ENCODE measurements at places on chromosomes 3 and 15. TPM values are rescaled to one million over a fixed set of nuclear protein-coding genes. Genes with fewer than 3 reads are reported as not detected.

Gene NGLY1
- 23.6 TPM for total RNA-seq

GRCh38 chr15:60656481-60656880, 177.5 kb upstream of the ICE2 start:
- no peaks in the 10 kb centered on the region for H3K36me3 ChIP-seq
- H3K27me3 ChIP-seq: peaks cover 7% of the 10 kb centered on the region
- H3K4me1 ChIP-seq: peaks cover 8% of the 10 kb centered on the region
- no peak overlapping the region for H3K27ac ChIP-seq
- H3K4me3 ChIP-seq: no peak overlapping the region
- DNase-seq: no peak

Gene NR1I2
- total RNA-seq: not detected

- no peak for DNase-seq
- no peak overlapping the region for H3K27ac ChIP-seq
- peaks cover 13% of the 10 kb centered on the region for H3K4me1 ChIP-seq
- no peaks in the 10 kb centered on the region for H3K36me3 ChIP-seq
Observed at GRCh38 chr3:12995389-12996180, 77.6 kb downstream of the IQSEC1 start.

Gene CLRN1
- total RNA-seq: not detected
